Stimulated activated CD8-positive, alpha-beta memory T cell treated with anti-CD3 and anti-CD28 coated beads, Interleukin-4, amount 100 ng/mL, for 1 hour (primary cell): ENCODE measurements at places on chromosomes 12 and 14.

DNA sequence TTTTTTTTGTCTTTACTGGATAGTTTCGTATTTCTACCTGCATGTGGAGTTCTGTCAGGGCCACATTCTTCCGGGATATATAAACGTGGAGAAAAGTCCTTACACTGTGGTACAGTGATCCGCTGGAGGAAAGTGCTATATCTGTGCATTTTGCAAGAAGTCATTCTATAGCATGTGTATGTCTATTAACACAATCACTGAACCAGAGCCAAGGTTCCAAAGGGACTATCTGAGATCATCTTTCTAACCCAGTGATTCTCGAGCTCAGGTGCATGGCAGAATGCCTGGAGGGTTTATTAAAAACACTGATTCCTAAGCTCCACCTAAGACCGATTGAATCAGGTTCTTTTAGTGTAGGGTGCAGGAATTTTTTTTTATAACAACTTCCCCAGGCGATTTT lies 354.0 kb downstream of the NRXN3 start:
- DNase-seq: no peak

DNA sequence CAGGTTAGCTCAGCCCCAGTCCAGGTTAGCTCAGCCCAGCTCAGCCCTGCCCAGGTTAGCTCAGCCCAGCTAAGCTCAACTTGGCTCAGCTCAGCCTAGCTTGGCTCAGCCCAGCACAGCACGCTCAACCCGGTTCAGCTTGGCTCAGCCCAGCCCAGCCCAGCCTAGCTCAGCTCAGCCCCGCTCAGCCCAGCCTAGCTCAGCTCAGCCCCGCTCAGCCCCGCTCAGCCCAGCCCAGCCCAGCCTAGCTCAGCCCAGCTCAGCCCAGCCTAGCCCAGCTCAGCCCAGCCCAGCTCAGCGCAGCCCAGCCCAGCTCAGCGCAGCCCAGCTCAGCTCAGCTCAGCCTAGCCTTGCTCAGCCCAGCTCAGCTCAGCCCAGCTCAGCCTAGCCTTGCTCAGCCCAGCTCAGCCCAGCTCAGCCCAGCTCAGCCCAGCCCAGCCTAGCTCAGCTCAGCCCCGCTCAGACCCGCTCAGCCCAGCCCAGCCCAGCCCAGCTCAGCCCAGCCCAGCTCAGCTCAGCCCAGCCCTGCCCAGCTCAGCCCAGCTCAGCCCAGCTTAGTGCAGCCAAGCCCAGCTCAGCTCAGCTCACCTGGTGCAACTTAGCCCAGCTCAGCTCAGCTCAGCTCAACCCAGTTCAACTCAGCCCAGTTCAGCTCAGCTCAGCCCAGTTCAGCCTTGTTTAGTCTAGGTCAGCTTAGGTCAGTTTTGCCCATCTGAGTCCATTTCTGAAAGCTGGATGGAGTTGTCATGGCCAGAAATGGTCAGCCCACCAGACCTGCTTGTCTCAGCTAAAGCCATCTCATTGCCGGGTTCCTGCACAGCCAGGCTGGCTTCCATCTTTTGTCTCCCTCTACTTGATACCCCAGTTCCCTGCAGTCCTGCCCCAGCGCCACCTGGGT lies 333.6 kb downstream of the TMEM121 start:
- DNase-seq: no peak

GRCh38 chr12:94725375-94726168 lies 75.2 kb upstream of the TMCC3 start:
- DNase-seq: no peak

GRCh38 chr12:4477129-4477528 lies 31.5 kb upstream of the FGF6 start:
- no peak for DNase-seq

- DNase-seq: no peak
Measured at GRCh38 chr14:34021096-34021495, 70.2 kb upstream of the EGLN3 start.

DNA sequence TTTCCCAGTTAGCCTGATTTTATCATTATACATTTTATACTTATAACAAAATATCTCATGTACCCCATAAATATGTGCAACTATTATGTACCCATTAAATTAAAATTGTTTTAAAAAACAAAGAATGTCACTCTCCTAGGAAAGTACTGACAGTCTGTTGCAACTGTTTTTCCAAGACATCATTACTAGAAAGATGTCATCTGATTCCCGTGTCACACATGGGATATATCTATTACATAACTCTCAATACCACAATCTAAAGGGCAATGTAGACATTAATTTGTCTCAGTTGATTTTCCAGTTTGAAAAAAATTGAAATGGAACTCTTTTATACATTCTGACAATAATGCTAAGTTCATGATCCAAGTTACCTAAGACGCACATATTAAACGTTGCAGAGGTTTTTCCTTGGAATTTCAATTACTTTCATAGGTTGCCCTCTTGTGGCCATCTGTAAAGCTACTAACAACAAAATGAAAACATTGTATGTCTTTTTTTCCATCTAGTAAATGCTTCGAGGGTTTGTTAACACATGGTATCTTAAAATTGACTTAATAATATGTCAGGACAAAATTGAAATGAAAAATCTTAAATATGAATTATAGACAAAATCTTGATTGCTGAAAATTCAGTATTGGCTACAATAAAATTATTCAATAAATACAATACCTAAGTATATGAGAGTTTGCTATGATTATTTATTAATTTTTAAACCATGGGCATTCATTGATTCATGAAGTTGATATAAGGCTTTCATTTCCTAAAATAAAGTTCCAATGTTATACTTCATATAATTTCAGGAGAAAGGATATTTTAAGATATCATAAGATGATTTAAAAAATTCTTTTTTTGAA lies 131.6 kb downstream of the PPFIA2 start:
- no peak for DNase-seq

GRCh38 chr14:71482671-71483070 lies 449.6 kb upstream of the RGS6 start:
- DNase-seq: no peak

DNA sequence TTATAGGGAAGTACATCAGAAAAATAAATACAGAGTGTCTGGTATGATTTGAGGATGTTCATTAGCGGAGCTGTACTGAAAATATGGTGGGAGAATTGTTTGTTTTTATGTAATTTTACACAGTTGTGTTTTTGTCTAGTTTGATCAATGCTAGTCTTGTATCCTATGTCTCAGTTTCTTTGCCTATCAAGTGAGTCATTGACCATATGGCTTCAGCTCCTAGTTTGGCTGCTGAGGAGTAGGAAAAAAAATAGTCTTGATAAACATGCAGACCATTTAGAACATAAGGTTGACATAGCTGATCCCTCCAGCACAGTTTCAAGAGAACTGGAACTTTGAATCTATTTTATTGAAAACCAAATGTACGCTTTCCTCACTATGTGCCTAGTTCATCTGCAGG lies 1292.1 kb upstream of the FLRT2 start:
- DNase-seq: no peak

GRCh38 chr14:32609388-32609787 lies 280.3 kb downstream of the AKAP6 start:
- no peak for DNase-seq

DNA sequence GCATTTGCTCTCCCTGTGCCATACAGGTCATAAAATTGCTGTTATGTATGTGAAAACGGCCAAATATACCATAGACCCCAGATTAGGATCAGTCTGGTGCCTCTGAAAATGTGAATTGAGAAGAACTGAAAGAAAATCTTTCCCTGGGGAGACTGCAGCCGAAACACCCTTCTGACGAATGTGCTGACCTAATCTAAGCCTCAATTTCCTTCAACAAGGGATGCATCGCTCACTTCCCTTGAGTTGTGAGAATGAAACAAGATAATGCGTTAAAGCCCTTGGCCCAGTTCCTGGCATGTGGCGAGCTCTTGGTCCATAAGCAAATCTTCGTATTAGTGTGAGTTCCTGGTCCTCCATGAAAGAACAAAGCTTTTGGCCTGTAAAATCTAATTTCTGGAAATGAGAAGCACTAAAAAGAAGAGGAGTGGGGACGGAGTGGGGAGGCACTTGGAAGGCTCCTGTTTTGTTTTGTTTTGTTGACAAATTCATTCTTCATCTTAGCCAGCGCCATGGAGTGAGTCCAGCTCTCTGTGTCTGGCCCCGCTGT lies 49.5 kb upstream of the RTRAF start:
- DNase-seq: no peak

DNA sequence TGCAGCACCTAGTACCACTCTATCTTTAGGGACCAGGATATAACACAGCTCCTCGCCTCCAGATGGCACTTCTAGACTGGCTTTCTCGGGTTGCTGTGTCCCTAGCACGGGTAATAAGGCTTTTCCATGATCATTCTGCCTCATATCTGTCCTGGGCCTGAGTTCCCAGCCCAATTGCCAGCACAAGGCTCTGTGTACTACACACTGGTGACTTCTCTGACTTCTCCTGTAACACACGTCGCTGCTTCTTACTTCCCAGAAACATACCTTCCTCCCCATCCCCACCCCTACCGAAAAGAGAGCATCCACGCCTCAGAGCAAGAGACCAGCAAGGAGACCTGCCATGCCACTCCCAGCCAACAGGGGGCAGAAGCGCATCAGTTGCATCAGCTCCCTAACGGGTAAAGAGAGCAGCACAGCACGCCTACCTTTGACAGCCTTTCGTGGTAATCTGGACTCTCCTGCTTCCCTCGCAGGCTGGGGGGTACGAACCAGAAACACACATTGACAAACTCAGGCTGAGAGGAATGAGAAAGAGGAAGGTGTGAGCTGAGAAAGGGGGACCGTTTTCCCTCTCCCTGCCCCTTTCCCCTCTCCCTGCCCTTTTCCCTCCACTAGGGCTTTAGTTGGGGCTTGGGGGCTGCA lies 21.2 kb upstream of the ZNF740 start:
- peak; percentile 77 for DNase-seq

- DNase-seq: no peak
Measured at GRCh38 chr14:88227693-88228092, 95.4 kb downstream of the KCNK10 start.

- DNase-seq: no peak
Measured at GRCh38 chr12:124629789-124630480, 62.5 kb upstream of the NCOR2 start.

DNA sequence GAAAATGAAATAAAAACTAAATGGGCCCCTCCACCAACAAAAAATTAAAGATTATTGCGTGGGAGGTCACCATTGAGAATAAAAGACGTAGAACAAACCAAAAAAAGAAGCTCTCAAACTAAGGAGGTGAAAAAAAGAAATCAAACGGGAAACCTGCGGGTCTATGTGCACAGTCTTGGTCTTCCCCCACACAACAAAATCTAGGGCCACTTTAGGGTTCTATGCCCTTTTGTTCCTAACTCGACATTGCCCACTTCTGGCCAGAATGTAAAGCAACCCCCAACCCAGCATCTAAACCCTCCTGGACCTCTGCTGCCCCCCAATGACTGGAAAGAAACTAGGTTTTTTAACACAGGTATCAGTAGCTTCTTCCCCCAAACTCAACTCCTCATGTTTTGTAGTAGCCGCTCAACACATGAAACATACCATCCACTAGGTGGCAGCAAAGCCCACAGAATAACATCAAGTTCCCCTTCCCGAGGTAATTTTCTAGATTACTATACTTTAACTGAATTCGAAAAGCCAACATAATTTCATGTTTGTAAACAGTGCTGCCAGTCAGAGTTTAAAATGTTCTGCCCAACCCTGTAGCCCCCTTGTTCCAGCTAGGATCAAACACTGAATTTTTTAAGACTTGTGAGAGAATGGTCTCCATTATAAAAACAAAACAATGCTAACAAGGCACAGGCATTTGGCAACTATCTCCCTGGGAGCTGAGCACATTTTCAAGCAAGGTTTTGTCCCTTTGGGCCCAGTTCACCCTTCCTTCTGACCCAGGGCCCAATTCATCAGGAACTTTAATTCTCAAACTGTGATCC lies 18.7 kb downstream of the DAD1 start:
- peak; percentile 65 for DNase-seq

DNA sequence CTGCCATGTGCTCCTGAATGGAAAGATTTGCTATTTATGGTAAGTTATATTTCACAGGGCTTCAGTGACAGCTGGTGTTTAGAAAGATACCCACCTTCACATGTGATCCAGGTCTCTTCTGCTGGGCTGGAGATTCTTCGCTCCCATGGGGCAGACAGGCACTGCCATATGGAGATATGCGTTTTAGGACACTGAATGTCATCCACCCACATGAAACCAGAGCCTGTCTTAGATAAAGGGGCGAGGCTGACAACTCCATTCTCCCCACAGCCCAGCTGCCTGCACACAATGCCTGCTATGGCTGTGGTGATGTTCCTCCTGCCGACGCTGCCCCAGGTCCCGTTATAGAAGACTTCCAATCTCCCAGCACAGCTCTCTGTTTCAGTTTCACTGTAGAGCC lies 69.4 kb downstream of the ACSM4 start:
- no peak for DNase-seq

DNA sequence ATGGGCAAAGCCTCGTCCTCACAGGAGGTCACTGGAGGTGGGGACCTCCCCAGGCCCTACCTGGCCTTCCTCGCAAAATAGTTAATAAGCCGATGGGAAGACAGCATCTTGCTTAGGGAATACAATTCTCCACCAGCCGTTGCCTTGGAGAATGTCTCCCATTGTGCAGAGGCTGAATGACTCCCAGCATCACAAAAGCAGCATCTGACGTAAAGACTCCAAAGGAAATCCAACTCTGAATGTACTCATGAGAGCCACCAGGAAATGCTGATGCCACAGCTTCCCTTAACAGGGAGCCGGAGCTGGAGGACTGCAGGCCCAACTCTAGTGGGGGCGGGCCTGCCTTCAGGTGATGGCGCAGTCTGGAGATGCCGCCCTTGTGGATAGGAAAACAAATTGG lies 15.5 kb downstream of the CCDC63 start:
- no peak for DNase-seq

GRCh38 chr12:14570231-14570630 lies 2.5 kb upstream of the PLBD1 start:
- DNase-seq: no peak

- DNase-seq: no peak
Measured at GRCh38 chr14:104477666-104478380, 101.7 kb upstream of the C14orf180 start.

- DNase-seq: no peak
Measured at GRCh38 chr12:118219772-118220171, 83.8 kb downstream of the PEBP1 start.

GRCh38 chr12:105569886-105570285 lies 239.4 kb downstream of the C12orf75 start:
- no peak for DNase-seq

- DNase-seq: no peak
Measured at GRCh38 chr12:130947028-130947613, 6.6 kb upstream of the ADGRD1 start.

DNA sequence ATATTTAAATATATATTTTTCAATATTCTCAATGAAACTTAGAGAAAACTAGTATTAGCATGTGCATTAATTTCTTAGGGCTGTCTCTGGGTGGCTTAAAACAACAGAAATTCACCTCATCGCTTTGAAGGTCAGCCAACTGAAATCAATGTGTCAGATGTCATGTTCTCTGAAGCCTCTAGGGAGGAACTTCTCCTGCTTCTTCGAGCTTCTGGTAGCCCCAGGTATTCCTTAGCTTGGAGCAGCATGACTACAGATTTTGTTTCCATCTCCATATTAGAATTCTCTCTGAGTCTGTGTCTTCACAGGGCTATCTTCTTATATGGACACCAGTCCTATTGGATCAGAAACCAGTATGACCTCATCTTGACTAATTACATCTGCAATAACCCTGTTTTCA lies 221.5 kb downstream of the PDZRN4 start:
- no peak for DNase-seq
